ENCODE measurements at places on chromosomes 11 and 22.

GRCh38 chr11:111693224-111693937 lies 72.8 kb downstream of the PPP2R1B start:
- DNase-seq = no peak
- H3K27ac ChIP-seq = no peak overlapping the region
- no peaks in the 10 kb centered on the region for H3K27me3 ChIP-seq
- H3K36me3 ChIP-seq = peaks cover 2% of the 10 kb centered on the region
- no peak overlapping the region for H3K4me3 ChIP-seq
- no peaks in the 10 kb centered on the region for H3K4me1 ChIP-seq

DNA sequence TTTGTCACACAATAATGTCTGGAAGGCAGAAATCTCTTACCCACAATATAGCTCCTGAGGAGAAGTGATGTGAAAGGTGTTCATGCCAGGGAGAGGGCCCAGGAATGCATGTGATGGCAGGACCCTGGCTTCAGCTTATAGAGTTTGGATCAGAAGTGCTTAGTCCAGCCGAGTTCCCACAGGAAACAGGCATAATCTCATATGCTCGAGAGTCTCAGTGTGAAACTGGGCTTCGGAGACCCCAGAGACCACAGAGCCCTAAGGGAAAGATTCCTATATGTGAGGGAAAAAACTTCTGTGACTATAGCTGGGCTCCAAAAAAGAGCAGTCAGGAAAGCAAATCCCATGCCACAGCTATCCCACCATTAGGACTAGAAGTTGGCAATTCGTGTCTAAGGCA lies at the start of gene OR52N5:
TSS of gene OR52N5 (minus strand) at position 101 of the 400 bp plus-strand sequence. CDS start 4,721 bp downstream, outside the sequence.
- DNase-seq = no peak
- no peak within 1 kb of the TSS for H3K4me3 ChIP-seq
- no peaks in the 10 kb centered on the region for H3K4me1 ChIP-seq
- H3K27me3 ChIP-seq = no peaks in the 10 kb centered on the region
- H3K36me3 ChIP-seq = no peaks in the 10 kb centered on the region

DNA sequence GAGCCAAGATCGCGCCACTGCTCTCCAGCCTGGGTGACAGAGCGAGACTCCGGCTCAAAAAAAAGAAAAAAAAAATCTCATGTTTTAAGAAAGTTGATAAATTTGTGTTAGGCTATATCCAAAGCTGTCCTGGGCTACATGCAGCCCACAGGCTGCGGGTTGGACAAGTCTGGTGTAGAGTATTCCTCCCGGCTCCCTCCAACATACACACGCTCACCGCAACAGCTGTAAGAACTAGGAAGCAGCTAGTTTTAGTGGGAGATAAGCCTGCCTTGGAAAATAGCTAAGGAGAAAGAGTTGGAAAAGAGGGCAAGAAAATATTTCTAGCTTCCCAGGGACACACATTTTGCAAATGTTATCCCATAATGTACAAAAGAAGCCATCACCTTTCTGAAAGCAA lies 46.6 kb downstream of the CELF1 start:
- peaks cover 4% of the 10 kb centered on the region for H3K36me3 ChIP-seq
- no peak overlapping the region for H3K27ac ChIP-seq
- H3K27me3 ChIP-seq = no peaks in the 10 kb centered on the region
- no peak overlapping the region for H3K4me3 ChIP-seq

- H3K27ac ChIP-seq = no peak overlapping the region
- peaks cover 6% of the 10 kb centered on the region for H3K4me1 ChIP-seq
- H3K4me3 ChIP-seq = no peak overlapping the region
- H3K27me3 ChIP-seq = peaks cover 54% of the 10 kb centered on the region
These were observed 8.6 kb upstream of the APOBEC3B start for GRCh38 chr22:38973289-38974169.

DNA sequence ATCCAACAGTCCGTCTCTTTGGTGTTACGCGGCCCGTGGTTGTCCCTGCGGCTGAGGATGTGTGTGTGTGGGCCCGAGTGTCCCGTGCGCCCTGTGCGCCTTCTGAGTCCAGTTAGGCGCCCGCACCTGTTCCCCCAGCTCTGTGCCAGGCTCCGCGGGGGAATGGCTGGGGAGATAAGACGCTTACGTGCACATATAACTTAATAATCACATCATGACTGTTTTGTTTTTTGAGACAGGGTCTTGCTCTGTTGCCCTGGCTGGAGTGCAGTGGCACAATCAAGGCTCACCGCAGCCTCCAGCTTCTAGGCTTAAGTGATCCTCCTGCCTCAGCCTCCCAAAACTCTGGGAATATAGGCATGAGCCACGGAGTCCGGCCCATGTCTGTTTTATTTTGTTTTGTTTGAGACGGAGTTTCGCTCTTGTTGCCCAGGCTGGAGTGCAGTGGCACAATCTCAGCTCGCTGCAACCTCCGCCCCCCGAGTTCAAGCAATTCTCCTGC lies 817 bp downstream of the ARL2 start:
- no peaks in the 10 kb centered on the region for H3K27me3 ChIP-seq
- no peak for DNase-seq
- H3K27ac ChIP-seq = peak overlapping the region; percentile 98
- no peaks in the 10 kb centered on the region for H3K36me3 ChIP-seq

DNA sequence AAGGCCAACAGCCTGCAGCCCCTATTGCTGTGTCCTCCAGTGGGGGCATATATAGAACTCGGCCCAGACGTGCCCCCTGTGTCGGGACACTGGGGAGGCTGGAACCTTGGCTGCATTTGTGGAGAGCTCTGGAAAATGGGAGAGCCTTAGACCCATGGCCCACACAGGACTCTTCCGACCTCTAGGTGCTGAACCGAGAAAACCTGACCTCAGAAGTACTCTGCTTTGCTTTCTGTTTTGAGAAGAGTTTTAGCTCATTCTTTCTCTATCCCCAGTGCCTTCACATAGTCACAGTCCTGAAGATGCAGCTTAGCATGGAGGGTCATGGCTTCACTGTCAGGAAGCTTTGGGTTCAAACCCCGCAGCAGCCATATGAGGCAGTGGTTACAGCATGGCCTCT lies 271.8 kb upstream of the B3GAT1 start:
- H3K27ac ChIP-seq = no peak overlapping the region
- no peaks in the 10 kb centered on the region for H3K4me1 ChIP-seq
- DNase-seq = no peak
- no peak overlapping the region for H3K4me3 ChIP-seq
- H3K27me3 ChIP-seq = no peaks in the 10 kb centered on the region

GRCh38 chr22:46545086-46545792 lies 7.8 kb upstream of the CELSR1 start:
- H3K4me3 ChIP-seq = no peak overlapping the region
- H3K27me3 ChIP-seq = no peaks in the 10 kb centered on the region
- no peak overlapping the region for H3K27ac ChIP-seq
- H3K36me3 ChIP-seq = no peaks in the 10 kb centered on the region
- no peak for DNase-seq

DNA sequence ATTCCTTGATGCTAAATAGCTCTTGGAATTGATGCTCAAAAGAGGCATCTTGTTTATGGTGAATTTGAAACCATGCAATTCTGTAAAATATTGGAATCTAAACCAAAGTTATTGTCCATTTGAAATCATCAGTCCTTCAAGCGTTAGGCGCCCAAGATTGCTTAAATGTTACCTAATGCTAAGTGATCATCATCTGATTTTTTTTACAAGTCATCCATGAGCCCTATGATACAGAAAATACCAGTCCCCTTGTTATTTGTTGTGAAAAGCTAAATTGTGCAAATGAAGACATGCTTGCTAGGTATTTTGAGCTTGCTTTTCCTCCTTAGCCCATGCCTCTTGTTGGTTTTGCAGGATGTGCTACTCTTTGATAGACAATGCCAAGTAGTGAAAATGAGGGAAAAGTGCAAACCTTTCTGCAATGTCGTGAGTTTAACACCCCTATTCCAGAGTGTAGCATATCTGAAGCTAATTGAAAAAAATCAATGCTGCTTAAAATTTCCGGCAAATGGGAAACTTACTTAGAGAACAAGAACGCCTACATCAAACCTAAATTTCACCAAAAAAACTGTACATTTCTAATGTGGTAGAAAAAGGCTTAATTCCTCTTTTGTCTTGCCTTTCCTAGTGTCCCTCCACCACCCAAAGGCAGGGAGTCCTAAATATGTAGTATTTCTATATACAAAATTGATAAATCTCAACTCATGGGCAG lies 1.9 kb downstream of the GRK3 start:
- no peak overlapping the region for H3K4me3 ChIP-seq
- peaks cover 21% of the 10 kb centered on the region for H3K4me1 ChIP-seq
- no peaks in the 10 kb centered on the region for H3K36me3 ChIP-seq
- no peak for DNase-seq

DNA sequence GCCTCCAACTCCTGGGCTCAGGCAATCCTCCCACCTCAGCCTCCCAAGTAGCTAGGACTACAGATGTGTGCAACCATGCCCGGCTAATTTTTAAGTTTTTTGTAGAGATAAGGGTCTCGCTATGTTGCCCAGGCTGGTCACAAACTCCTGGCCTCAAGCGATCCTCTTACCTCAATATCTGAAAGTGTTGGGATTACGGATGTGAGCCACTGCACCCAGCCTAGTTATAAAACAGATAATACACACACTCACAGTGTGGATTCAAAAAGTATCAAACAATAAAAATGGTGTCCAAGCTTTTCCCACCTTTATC lies 377 bp upstream of the CCDC188 start:
- DNase-seq = no peak
- H3K4me3 ChIP-seq = no peak overlapping the region
- H3K27ac ChIP-seq = no peak overlapping the region
- H3K27me3 ChIP-seq = no peaks in the 10 kb centered on the region

GRCh38 chr11:80958987-80959386 lies 1518.2 kb upstream of the TENM4 start:
- H3K36me3 ChIP-seq = no peaks in the 10 kb centered on the region
- no peak overlapping the region for H3K27ac ChIP-seq
- no peaks in the 10 kb centered on the region for H3K4me1 ChIP-seq
- no peak for DNase-seq
- H3K4me3 ChIP-seq = no peak overlapping the region

GRCh38 chr22:37892566-37893335 lies 13.3 kb upstream of the MICALL1 start:
- H3K27ac ChIP-seq = no peak overlapping the region
- H3K27me3 ChIP-seq = no peaks in the 10 kb centered on the region
- DNase-seq = no peak
- H3K4me1 ChIP-seq = peaks cover 27% of the 10 kb centered on the region
- H3K4me3 ChIP-seq = no peak overlapping the region

DNA sequence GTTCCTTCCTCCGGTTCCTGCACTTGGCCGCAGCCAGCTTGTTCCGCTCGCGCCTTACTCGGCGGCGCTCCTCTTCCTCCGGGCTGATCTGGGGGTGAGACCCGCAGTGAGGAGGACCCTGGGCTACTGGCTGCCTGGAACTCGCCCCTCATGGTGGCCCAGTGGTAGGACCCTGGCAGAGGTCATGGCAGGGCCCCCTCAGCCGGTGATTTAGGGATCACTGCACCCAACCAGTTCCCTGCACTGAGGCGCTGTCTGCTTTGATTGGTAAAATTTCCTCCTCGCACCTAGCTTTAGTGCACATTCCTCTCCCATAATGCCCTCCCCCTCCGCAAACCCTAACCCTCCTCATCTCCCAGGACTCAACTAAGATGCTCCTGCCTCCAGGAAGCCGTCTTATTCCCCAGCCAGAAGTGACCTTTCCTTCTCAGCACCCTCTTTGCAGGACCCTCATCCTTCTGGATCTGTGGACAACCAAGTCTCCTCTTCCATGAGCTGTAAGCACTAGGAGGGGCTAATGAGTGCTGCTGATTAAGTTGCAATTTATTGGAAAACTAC lies 3.6 kb downstream of the CCDC85B start:
- no peaks in the 10 kb centered on the region for H3K27me3 ChIP-seq
- peaks cover 26% of the 10 kb centered on the region for H3K4me1 ChIP-seq
- H3K4me3 ChIP-seq = peak overlapping the region; percentile 48
- H3K36me3 ChIP-seq = no peaks in the 10 kb centered on the region

DNA sequence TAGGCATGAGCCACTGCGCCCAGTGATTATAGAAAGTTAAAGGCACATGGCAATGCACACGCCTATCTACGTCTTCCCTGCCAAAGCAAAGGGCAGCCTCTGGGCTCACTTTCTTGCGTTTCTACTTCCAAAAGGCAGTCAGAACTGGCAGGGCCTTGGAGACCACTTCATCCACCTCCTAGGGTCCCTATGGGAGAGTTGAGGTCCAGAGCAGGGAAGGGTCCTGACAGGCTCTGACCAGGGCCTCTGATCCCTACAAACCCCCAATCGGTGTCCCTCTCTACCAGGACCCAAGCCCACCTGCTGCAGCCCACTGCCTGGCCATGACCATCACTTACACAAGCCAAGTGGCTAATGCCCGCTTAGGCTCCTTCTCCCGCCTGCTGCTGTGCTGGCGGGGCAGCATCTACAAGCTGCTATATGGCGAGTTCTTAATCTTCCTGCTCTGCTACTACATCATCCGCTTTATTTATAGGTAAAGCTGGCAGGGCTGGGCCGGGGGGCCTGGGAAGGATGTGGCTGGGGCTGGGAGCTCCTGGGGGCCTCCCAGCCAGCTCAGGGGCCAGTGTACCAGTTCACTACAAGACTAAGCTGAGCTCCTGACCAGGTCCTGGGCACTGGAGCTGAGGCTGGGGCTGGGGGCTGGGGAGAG lies 1.5 kb downstream of the BEST1 start:
- no peak overlapping the region for H3K27ac ChIP-seq
- no peaks in the 10 kb centered on the region for H3K36me3 ChIP-seq
- peaks cover 21% of the 10 kb centered on the region for H3K4me1 ChIP-seq
- H3K27me3 ChIP-seq = no peaks in the 10 kb centered on the region

DNA sequence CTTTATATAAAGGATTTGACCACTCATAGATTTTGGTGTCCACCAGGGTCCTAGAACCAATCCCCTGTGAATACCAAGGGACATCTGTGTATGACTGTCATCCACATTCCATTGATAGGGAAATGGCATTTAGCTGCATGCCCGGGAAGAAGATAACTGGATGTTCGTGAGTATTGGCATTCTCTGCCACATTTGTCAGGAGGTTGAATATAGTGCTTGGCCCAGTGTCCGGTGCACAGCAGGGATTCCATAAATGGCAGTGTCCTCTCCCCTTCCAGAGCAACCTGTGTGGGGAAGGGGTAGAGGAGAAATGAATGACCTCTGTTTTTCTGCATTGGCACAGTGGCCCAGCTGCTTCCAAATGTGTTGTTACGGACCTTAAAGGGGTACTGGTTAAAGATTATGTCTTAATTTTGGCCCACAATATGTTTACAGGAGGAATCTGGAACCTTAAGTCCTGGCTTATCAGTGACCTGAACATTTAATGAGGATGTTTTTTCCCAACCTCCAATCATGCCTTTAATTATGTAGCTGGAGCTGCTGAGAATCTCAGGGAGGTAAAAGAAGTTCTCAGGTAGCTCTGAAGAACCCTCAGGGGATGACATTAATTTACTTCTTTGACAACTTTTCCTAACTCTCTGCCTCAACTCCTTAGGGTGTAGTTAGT lies 33.6 kb upstream of the OR4B1 start:
- no peaks in the 10 kb centered on the region for H3K4me1 ChIP-seq
- H3K4me3 ChIP-seq = no peak overlapping the region
- no peak for DNase-seq

DNA sequence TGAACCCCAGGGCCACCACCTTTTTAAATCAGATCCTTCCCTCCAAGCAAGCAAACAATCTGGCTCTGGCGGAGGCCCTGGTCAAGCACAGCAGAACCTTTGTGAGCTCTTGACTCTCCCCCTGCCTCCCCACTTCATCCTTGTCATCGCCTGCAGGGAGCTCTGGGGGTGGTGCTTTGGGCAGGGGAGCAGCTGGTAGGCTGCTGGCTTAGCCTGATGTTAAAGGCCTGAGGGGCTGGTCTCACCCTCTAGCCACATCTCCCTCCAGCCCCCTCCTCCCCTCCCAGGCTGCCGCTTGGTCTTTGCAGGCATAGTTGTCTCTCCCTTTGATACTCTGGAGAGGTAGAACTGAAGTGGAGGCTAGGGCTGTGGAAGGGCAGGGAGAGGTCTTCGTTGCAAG lies 50.9 kb downstream of the THAP12 start:
- no peak overlapping the region for H3K27ac ChIP-seq
- DNase-seq = no peak

- peaks cover 3% of the 10 kb centered on the region for H3K36me3 ChIP-seq
- H3K4me3 ChIP-seq = no peak overlapping the region
- DNase-seq = no peak
- no peaks in the 10 kb centered on the region for H3K4me1 ChIP-seq
- no peaks in the 10 kb centered on the region for H3K27me3 ChIP-seq
These were observed 27.9 kb downstream of the PRMT3 start for GRCh38 chr11:20415432-20415831.
